ENCODE measurements at places on chromosomes 6 and 20.

GRCh38 chr6:136587527-136587926, 37.3 kb upstream of the MAP7 start:
- no peak for DNase-seq

- peak; percentile 15 for DNase-seq
Measured at GRCh38 chr6:164749221-164750064, 560.0 kb downstream of the C6orf118 start.

DNA sequence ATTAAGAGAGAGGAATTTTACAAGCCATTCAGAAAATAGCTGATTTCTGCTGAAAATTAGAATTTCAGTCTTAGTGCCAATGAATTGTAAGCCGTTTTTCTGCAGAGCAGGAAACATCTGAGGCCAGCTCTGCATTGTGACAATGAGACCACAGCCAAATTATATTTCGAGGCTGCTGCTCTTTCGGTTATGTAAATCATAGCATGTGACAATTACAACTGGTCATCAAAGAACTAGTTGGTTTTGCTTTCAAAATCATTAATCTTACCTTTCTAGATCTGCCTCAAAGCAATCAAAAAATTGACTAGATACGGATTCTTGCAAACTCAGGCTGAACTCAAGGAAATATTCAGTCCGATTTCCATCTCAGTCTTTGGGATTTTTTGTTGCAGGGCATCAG, 33.4 kb upstream of the INSM1 start:
- DNase-seq = no peak

DNA sequence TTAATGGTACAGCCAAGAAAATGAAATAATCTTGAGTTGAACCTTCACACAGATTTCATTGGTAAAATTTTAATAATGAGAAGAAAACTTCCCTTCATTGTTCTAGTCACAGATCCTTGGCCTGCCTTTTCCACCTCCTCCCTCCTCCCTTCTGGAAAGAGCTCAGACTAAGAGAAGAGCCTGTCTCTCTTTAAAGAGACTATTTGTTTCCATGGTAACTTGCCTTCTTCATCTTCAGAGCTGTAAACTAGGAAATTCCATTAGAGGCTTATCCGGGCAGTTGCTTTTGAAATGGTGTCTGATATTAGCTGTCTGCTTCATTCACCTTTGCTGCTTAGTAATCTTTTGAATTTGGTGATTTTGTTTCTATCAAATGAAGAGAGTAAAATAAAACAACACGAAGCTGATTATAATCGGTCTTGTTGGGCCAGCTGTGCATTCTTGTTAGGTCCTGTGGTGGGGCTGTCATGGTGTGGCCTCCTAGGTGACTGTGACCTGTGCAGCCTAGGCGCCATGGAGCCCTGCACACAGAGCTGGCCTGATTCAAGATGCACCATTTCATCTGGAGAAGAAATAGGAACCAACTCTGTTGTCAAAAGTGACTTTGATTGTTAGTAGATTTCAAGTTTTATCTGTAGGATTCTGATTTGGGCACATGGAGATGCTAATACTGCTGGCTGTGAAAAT, 96.7 kb downstream of the MAP3K7 start:
- no peak for DNase-seq

DNA sequence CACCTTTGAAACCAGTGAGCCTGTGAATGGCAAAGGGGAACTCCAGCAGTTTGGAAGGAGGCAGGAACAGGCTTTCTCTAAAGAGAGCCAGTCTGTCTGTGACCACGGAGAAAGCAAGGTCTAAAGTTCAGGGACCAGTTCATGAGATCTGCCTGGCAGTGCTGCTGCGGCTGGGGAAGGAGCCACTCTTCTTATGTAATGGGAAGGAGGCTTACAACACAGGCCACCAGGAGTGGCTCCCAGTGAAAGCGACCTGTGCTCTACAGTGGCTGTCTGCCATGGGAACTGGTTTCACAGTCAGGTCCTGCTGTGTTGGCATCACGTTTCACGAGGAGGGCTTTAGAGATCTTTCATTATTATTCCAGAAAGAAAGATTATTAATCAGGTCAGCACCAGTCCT, 291.9 kb upstream of the PRDM1 start:
- DNase-seq = peak; percentile 20

GRCh38 chr20:61436667-61437279, 184.7 kb downstream of the CDH4 start:
- DNase-seq = peak; percentile 79

GRCh38 chr6:19158586-19158985, 678.6 kb upstream of the ID4 start:
- no peak for DNase-seq

- DNase-seq = no peak
Measured at GRCh38 chr20:63441136-63442099, 31.0 kb downstream of the KCNQ2 start.

GRCh38 chr6:2448826-2449571, 203.6 kb upstream of the GMDS start:
- DNase-seq = peak; percentile 73

GRCh38 chr20:7269452-7269851, 502.0 kb downstream of the BMP2 start:
- DNase-seq = no peak

DNA sequence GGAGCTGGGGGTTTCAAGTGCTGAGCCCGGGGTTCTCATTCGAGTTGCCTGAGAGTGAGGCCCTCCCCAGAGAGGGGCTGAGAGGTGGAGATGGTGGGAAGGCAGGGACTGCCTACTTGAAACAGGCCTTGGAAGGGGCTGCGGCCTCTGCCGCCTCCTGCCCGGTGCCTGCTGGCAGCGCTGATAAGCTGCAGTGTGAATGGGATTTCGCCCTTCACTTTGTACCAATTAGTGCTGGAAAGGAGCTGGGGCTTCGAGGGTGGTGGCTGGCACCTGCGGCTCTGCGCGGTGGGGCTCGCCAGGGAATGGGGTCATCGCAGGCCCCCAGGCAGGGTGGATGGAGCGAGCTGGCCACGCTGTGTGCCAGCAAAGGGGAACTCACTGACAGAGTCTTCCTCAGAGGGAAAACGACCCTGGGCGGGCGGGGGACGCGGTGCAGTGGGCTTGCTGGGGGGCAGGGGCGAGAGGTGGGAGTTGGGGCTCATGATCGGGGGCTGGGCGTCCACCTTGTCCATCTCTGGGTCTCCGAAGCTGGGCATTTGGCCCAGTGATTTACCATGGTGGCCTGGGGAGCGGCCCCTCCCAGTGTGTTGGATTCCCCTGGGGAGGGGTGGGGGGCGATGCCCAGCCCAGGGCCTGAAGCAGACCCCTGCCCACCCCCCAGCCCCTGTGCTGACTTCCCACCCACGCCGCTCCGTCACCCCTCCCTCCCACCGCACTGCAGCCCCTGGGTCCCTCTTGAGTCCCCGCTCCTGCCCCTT, 22.9 kb downstream of the COL20A1 start:
- DNase-seq = no peak

DNA sequence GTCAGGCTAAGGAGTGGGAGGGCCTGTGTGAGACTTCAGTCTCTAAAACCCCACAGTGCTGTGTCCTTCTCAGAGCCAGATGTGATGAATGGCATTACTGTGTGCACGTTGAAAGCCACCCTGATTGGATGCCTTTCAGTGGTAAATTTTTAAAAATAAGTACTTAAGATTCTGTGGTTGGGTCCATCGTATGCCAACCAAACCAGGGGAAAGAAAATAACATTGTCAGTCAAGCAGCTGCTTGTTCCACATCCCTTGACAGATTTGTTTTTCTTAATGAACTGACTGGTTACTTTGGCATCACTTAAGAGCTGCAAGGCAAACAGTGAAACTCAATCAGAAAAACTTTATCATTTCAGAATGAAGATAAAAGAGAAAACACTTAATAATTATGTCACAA, 334.0 kb upstream of the NT5E start:
- no peak for DNase-seq

- no peak for DNase-seq
Measured at GRCh38 chr6:40692337-40692736, 105.2 kb upstream of the LRFN2 start.

DNA sequence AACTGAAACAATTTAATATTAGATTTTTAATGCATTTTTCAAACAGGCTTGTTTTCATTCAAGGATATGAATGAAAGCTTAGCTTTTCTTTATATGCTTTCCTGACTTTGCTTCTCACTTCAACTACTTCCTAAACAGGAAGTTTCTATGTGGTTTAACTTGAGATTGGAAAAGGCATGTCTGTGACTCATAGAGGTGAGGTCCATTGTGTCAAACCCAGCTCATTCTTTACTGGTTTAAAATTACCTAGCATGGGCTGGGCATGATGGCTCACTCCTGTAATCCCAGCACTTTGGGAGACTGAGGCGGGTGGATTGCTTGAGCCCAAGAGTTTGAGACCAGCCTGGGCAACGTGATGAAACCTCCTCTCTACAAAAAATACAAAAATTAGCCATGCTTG, 34.4 kb downstream of the EFHC1 start:
- DNase-seq = peak; percentile 5

DNA sequence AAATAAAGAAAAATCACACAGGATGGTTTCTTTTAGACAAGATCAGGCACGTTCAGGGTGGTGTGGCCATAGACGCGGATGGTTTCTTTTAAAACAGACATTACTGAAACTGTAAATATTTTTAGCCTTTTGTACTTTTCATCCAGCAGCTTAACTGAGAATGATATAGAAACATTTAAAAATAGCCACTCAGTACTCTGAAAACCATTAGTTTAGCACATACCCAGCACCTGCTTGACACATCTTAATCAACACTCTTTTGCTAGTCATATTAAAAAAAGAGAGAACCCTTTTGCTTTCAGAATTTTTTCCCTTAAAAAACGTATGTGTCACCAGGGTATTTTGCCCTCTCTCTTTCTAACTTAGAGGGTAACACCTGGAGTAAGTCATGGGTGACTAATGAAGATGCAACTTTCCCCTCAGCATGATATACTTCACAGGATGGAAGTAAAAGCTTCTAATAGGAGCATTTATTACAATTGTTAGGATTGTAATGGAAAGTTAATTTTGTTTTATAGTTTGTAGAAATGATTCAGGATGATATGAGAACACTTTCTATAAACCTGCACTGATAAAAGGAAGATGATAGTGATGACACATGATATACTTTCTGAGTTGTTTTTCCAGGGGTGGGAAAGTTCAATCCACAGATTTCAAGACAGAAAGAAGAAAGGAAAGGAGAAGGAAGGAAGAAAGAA, 45.2 kb downstream of the BACH2 start:
- DNase-seq = no peak

DNA sequence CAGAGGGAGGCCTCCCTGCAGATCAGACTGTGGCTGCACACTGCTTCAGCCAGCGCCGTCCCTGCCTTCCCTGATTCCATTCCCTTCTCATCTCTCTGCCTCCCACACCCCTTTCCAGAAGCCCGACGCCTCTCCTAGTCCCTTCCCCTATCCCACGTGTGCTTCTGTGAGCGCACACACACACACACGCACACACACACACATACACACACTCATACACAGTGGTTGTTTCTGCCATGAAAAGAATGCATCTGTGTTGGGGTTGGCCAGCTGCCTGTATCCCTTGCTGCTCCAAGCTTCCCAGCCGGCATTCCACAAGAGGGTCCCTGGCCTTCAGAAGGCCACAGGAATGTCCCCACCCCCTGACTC, 51.7 kb downstream of the MOCS1 start:
- peak; percentile 87 for DNase-seq

DNA sequence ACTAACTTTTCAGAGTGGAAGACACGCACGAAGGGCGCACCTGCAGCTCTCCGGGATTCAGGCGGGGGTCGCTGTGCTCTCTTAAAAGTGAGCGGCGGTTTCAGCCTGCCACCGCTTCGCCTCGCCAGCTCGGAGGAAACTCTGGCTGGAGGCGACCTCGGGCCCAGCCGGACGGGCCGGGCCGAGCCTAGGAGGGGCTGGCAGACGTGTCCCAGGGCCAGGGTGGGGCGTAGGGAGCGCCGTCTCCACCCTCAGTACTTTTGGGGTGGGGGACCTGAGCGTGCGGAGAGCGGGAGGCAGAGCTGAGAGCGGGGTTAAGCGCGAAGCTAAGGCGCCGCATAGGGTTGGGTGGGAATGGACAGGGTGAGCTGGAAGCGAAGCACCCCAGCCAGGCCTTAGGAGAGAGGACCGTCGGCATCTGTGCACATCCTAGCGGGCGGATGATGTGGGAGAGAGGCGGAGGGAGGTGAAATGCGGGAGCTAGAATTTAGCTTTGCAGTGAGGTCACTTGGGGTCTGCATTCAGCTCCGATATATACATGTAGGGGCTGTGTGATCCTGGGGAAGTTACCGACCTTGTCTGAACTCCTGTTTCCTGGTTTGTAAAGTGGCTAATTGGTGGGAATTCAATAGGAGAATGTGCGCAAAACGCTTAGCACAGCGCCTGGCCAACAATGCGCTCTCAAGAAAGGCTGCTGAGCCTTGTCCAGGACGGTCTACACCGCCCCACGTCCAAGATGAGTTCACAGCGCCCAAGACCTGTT, 6.5 kb upstream of the TFAP2A start:
- no peak for DNase-seq

DNA sequence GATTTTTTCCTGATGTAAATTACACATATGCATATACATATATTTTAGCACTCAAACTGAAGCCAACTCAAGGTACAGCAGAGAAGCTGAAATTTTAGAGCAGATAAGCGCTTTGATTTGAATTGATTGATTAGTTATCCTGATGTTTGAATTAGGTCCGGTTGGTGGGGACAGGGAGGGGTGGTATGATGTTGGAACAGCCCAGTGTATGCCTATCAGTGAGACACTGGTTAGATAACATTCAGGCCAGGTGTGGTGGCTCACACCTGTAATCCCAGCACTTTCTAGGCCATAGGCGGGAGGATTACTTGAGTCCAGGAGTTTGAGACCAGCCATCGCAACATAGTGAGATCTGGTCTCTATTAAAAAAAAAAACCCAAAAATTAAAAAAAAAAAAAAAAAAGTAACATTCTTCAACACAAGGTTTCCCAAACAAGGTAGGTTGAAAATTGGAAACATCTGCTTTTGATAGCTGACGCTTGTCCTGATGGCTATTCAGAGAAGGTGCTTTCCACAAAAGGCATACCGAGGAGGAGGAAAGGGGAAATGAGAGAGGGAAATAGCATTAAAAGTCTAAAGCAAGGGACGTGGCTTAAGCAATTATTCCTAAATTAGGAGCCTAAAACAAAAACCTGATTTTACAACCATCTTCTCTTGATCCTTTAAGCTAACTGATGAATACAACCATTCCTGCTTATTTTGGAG, 288.4 kb upstream of the JARID2 start:
- DNase-seq = no peak

- DNase-seq = no peak
Measured at GRCh38 chr20:58886546-58886945, 34.0 kb downstream of the GNAS start.

DNA sequence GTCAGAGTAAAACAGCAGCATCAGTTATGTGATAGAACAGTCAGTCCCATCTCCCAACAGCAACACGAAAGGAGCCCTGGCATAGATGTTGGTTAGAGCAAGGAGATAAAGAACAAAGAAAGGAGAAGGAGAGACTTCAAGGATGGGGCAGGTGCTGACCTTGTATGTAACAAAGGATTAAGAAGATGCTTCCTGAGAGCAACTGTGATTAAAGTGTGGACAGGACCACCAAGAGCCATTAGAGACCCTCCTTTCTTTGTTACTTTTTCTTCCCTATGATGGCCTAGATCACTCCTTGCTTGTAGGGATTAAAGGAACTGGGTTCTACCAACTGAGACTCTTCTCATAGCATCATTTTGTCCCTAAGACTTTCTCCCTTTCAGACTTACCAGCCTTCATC, 75.2 kb upstream of the GPR6 start:
- DNase-seq = no peak

Data from GM03348 (cell line).